ENCODE measurements at places on chromosomes 2 and 18. TPM values are rescaled to one million over a fixed set of nuclear protein-coding genes. Genes with fewer than 3 reads are reported as not detected.
A peak's percentile ranks its signal among the peaks of the same experiment; 100 is the strongest.

- no peaks in the 10 kb centered on the region for H3K36me3 ChIP-seq
- H3K4me3 ChIP-seq: no peak overlapping the region
- H3K4me1 ChIP-seq: no peaks in the 10 kb centered on the region
- no peak for DNase-seq
Observed at GRCh38 chr2:35788543-35788942, 567.0 kb upstream of the CRIM1 start.

GRCh38 chr2:97673915-97674283, 4.4 kb downstream of the C2orf92 start:
- no peaks in the 10 kb centered on the region for H3K4me1 ChIP-seq
- DNase-seq: no peak
- H3K36me3 ChIP-seq: no peaks in the 10 kb centered on the region
- no peak overlapping the region for H3K4me3 ChIP-seq

- no peak overlapping the region for H3K27ac ChIP-seq
- H3K4me1 ChIP-seq: peaks cover 6% of the 10 kb centered on the region
- no peak for DNase-seq
- no peaks in the 10 kb centered on the region for H3K27me3 ChIP-seq
- no peak overlapping the region for H3K4me3 ChIP-seq
- no peaks in the 10 kb centered on the region for H3K36me3 ChIP-seq
Observed at GRCh38 chr18:23179416-23179815, 44.1 kb downstream of the CABLES1 start.

DNA sequence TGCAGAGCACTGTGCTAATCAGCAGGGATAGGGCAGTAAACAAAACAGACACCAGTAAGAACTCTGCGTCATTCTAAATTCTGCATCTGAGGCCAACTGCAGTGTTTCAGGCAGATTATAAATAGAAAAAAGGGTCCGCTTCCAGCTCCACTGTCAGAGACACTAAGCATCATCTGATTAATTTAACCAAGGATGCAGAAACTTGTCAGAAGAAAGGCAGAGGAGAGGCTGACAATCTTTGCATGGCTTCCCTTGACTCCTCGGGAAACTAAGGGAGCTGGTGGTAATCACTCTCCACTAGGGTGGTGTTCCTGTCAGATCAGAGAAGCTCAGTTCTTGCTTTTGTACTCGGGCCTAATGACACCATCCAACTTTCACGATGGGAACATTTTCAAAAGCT, 123.5 kb downstream of the DNAH6 start:
- H3K27me3 ChIP-seq: peaks cover 35% of the 10 kb centered on the region
- no peak overlapping the region for H3K27ac ChIP-seq
- H3K4me1 ChIP-seq: no peaks in the 10 kb centered on the region
- no peaks in the 10 kb centered on the region for H3K36me3 ChIP-seq
- no peak for DNase-seq

Gene NCKAP5
- 1.2 TPM for total RNA-seq

Gene RTP5
- not detected for total RNA-seq

Gene UGT1A8
- not detected for total RNA-seq

DNA sequence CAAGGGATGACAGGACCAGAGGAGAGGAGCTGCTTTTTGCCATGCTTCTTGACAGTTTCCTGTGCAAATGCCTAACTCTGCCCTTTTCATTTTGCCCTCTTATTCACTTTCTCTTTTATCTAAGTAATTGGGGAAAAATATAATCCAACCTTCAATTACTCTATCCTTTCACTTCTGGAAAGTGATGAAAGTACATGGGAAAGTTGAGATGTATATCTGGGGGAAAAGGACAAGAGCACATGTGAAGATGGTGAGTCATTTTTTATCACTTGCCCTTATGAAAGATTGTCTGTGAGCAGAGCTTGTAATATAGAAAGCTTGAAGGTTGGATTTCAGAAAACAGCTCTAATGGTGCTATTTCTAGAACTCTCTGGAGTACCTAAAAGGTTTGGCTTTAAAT, 1070.7 kb downstream of the CNTNAP5 start:
- H3K27ac ChIP-seq: no peak overlapping the region
- no peaks in the 10 kb centered on the region for H3K4me1 ChIP-seq
- H3K36me3 ChIP-seq: no peaks in the 10 kb centered on the region

GRCh38 chr2:195457873-195458272, 199.2 kb upstream of the SLC39A10 start:
- H3K4me3 ChIP-seq: no peak overlapping the region
- no peaks in the 10 kb centered on the region for H3K36me3 ChIP-seq
- H3K27me3 ChIP-seq: no peaks in the 10 kb centered on the region
- H3K4me1 ChIP-seq: no peaks in the 10 kb centered on the region
- H3K27ac ChIP-seq: no peak overlapping the region

Gene TMEM131
- total RNA-seq: 25.4 TPM

GRCh38 chr18:26545335-26546123, 2.8 kb downstream of the KCTD1 start:
- peak overlapping the region; percentile 67 for H3K27ac ChIP-seq
- H3K27me3 ChIP-seq: no peaks in the 10 kb centered on the region
- peaks cover 53% of the 10 kb centered on the region for H3K4me1 ChIP-seq
- peak overlapping the region; percentile 80 for H3K4me3 ChIP-seq
- no peak for DNase-seq
- peaks cover 77% of the 10 kb centered on the region for H3K36me3 ChIP-seq
